ENCODE measurements at places on chromosomes 16 and 17. TPM values are rescaled to one million over a fixed set of nuclear protein-coding genes. Genes with fewer than 3 reads are reported as not detected.

DNA sequence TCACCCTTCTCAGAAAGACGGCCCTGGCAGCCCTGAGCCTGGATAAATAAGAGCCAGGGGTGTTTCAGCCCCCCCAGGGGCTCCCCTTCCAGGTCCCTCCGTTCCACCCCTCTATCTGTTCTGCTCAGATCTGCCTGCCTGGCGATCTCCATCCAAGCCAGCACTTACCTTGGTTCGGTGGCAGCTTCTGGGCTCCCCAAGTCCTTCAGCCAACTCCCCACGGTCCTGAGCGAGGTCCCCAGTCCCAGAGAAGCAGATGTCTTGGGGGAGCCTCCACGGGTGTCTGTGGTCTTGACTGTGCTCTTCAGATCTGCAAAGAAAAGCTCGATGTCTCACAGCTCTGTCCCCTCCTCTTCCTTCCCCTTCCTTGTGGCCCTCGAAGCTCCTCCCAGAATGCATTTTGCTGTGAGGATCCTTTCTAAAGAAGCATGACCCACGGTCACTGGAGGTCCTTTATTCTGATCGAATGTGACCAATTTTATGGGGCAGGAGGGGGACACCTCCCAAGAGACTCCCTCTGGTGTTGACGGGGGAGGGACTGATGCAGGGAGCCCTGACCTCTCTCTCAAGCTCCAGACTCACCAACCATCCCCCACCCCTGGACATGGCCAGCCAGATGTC, at the start of gene PIK3R6:
Gene PIK3R6, minus strand, starts transcription at position 314 of the 621 bp plus-strand sequence. CDS start 17,880 bp downstream, outside the sequence.
- no peak for DNase-seq
- peaks cover 5% of the 10 kb centered on the region for H3K4me1 ChIP-seq
- H3K27ac ChIP-seq, result no peak within 1 kb of the TSS
- H3K36me3 ChIP-seq, result no peaks in the 10 kb centered on the region

Gene OSGIN1
- 28.6 TPM for total RNA-seq

Gene AGRP
- not detected for total RNA-seq

DNA sequence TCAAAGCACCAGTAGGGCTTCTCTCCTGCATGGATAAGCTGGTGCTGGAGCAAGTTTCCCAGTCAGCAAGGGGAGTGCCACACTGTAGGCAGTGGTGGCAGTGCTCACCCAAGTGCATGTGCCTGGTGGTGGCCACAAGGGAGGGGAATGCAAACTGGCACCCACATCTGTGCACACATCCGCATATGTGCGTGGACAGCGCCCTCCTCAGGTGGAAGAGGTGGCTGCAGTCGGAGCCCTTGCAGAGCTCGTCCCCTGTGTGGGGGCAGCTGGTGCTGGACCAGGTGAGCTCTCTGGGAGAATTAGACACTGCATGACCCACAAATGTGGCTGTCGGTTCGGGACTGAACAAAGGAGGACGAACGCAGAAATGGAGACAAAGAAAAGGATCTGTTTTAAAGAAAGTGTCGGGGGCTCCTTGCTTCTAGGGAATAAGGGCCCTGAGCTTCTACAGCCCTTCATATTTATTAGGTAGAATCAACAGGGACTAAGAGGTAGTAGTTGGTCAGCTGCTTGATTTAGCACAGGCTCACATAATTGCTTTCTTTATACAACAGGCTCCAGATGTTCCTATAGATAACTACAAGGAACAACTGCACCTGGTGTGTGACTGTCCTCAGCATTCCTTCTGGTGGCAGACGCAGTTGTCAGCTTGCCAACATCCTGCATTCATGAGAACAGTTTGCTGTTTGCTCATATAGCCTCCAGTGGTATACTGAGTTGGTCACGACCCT, 5.3 kb upstream of the ZNF689 start:
- H3K27ac ChIP-seq, result no peak overlapping the region
- no peak overlapping the region for H3K4me3 ChIP-seq
- no peaks in the 10 kb centered on the region for H3K27me3 ChIP-seq

Gene SPATA22
- total RNA-seq, result not detected

Gene CPHXL2
- not detected for total RNA-seq

GRCh38 chr17:49218941-49219913, 8.7 kb downstream of the ABI3 start:
- peaks cover 7% of the 10 kb centered on the region for H3K27me3 ChIP-seq
- DNase-seq, result no peak
- H3K27ac ChIP-seq, result peak overlapping the region; percentile 21
- H3K4me1 ChIP-seq, result peaks cover 19% of the 10 kb centered on the region
- H3K4me3 ChIP-seq, result no peak overlapping the region

- H3K4me1 ChIP-seq, result peaks cover 32% of the 10 kb centered on the region
- peak; percentile 40 for DNase-seq
- peak overlapping the region; percentile 81 for H3K27ac ChIP-seq
- H3K27me3 ChIP-seq, result no peaks in the 10 kb centered on the region
- peaks cover 14% of the 10 kb centered on the region for H3K36me3 ChIP-seq
Observed at GRCh38 chr16:66605177-66605978, 874 bp downstream of the CMTM3 start.

Gene KCNJ12
- total RNA-seq, result 1.8 TPM

GRCh38 chr16:74226338-74226954, 70.2 kb upstream of the PSMD7 start:
- H3K27ac ChIP-seq, result no peak overlapping the region
- no peak overlapping the region for H3K4me3 ChIP-seq
- no peak for DNase-seq
- H3K4me1 ChIP-seq, result peaks cover 4% of the 10 kb centered on the region
- no peaks in the 10 kb centered on the region for H3K36me3 ChIP-seq

- H3K4me1 ChIP-seq, result no peaks in the 10 kb centered on the region
- no peak overlapping the region for H3K4me3 ChIP-seq
- H3K27ac ChIP-seq, result no peak overlapping the region
Observed at GRCh38 chr16:86243571-86244154, 266.7 kb upstream of the FOXF1 start.

Gene EFTUD2
- total RNA-seq, result 176 TPM

Gene KRT14
- 1.3 TPM for total RNA-seq

DNA sequence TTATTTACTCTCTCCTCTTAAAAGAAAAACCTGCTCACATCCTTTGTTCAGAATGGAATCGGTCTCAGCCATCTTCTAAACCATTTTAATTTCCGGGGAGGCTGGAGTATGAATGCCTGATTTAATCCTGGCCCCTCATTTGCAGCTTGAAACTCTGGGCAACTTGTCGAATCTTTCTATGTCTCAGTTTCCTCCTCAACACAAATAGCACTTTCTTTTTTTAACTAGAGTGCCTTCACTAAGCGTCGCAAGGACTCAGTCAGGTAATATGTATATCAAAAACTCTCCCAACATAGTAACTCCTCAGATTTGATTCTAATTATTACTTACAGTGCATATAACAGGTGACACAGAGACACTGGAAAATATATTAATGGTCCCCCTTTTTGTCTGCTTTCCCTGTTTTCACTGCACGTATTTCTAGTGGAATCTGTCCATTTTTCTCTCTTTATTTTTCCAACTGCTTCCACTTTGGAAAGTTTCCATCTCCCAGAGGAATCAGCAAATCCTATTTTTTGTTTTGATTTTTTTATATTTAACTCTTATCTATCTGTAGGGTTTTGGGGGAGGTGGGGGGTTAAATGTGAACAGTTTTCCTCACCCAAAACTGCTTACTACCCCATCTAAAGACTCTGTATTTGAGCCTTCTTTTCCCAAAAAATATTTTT, 18.6 kb downstream of the SNN start:
- H3K27me3 ChIP-seq, result no peaks in the 10 kb centered on the region
- H3K36me3 ChIP-seq, result peaks cover 79% of the 10 kb centered on the region
- no peak overlapping the region for H3K4me3 ChIP-seq

Gene TMEM238L
- total RNA-seq, result 25.2 TPM

DNA sequence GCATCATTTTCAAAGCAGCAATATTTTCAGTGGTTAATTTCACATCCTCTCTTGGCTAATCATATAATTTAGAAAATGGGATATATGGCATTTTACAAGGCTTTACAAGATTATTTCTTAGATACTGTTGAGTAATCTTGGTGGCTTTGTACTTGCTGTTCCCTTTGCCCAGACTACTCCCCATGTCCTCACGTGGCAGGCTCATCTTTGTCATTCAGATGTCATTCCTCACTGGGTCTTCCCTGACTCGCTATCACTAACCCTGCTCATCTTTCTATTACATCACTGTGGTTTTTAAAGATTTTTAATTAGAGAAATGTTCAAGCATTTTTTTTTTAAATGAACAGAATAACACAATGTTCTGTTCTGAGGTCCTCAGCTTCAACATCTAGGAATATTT, 240.0 kb upstream of the IRX5 start:
- H3K4me3 ChIP-seq, result no peak overlapping the region
- no peak overlapping the region for H3K27ac ChIP-seq
- no peaks in the 10 kb centered on the region for H3K36me3 ChIP-seq

DNA sequence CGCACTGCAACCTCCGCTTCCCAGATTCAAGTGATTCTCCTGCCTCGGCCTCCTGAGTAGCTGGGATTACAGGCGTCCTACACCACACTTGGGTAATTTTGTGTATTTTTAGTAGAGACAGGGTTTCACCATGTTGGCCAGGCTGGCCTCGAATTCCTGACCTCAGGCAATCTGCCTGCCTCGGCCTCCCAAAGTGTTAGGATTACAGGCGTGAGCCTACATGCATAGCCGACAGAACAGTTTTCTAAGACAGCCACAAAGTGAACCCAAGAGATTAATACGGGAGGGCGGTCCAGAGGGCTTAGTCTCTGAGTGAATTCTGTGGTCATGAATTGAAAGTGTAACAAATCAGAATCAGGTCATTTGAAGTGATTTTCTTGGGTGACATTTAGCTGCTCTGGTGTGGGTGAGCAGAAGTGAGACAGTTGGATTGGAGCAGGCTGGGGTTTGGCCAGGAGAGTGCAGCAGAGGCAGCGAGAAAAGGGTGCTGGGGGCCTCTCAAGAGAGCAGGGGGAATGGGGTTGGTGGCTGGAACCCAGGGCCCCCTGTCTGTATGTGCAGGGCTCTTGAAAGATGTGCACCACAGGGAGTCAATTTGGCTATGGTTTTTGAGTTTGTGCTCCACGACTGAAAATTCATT, 231.4 kb upstream of the WSCD1 start:
- H3K4me3 ChIP-seq, result no peak overlapping the region
- no peaks in the 10 kb centered on the region for H3K36me3 ChIP-seq
- H3K4me1 ChIP-seq, result no peaks in the 10 kb centered on the region
- H3K27ac ChIP-seq, result no peak overlapping the region
- no peak for DNase-seq
